ENCODE measurements at places on chromosomes 1 and 21. TPM values are rescaled to one million over a fixed set of nuclear protein-coding genes. Genes with fewer than 3 reads are reported as not detected.

GRCh38 chr1:11157867-11158266 lies 31.3 kb upstream of the ANGPTL7 start:
- no peak for DNase-seq

GRCh38 chr1:65799601-65800000 lies 6.9 kb downstream of the PDE4B start:
- DNase-seq = no peak

DNA sequence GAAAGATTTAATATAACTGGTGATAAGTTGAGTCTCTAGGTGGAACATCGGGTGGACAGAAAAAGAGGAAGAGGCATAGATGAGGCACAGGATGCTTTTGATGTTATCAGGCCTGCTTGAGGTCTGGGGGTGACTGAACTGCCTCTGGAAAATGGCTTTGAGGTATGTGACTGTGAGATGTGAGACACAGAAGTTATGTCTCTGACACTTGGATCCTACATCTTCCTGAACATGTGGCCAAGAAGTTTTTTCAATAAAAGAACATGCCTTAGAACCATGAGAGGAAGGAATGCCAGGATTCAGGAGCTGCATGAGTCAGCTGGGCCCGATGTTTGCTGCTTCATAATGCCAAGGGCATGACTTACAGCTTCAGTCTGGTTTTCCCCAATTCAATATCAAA lies 11.5 kb upstream of the AIM2 start:
- DNase-seq = no peak

GRCh38 chr1:191869790-191870312 lies 288.4 kb upstream of the RGS18 start:
- DNase-seq = no peak

- DNase-seq = no peak
Observed at GRCh38 chr1:169890761-169891538, 2.7 kb downstream of the SCYL3 start.

GRCh38 chr1:229768232-229768631 lies 142.2 kb downstream of the URB2 start:
- no peak for DNase-seq

Gene IL19
- not detected for total RNA-seq

Gene CHRM3
- 5.4 TPM for total RNA-seq

Gene MAD2L2
- total RNA-seq = 23.5 TPM

Measured in upper lobe of right lung (tissue), 1 donor.